A549 treated with Mapracorat at 1 μM for 4 hours (cell line): ENCODE measurements at places on chromosomes 1 and 21. TPM values are rescaled to one million over a fixed set of nuclear protein-coding genes. Genes with fewer than 3 reads are reported as not detected.

The GJA4 gene
- 0.13 TPM in 1 of 5 replicates, not detected in the others for total RNA-seq

The HCRTR1 gene
- not detected in 5 replicates for total RNA-seq

The S100B gene
- total RNA-seq, result not detected in 5 replicates

The SLC25A34 gene
- total RNA-seq, result 0.19 to 0.53 TPM (median 0.30 TPM) in 5 replicates

The OR2T29 gene
- not detected in 5 replicates for total RNA-seq

The AGT gene
- 0.06 to 0.13 TPM (median 0.09 TPM) in 3 of 5 replicates, not detected in the others for total RNA-seq

The HS2ST1 gene
- 9.5 to 12.8 TPM (median 11.4 TPM) in 5 replicates for total RNA-seq

The TACSTD2 gene
- not detected in 5 replicates for total RNA-seq

The PDE4B gene
- 7.0 to 8.5 TPM (median 7.3 TPM) in 5 replicates for total RNA-seq

The TNFRSF25 gene
- total RNA-seq, result 2.3 to 4.9 TPM (median 3.4 TPM) in 5 replicates

The UBE2Q1 gene
- 54.0 to 76.5 TPM (median 64.0 TPM) in 5 replicates for total RNA-seq

The TAF5L gene
- total RNA-seq, result 21.8 to 24.2 TPM (median 22.4 TPM) in 5 replicates

The BCL2L15 gene
- 0.13 to 0.60 TPM (median 0.38 TPM) in 5 replicates for total RNA-seq

The METTL13 gene
- 34.8 to 44.0 TPM (median 42.7 TPM) in 5 replicates for total RNA-seq

The SAMD13 gene
- 0.52 to 0.81 TPM (median 0.54 TPM) in 5 replicates for total RNA-seq

The TMEM59 gene
- total RNA-seq, result 112 to 135 TPM (median 122 TPM) in 5 replicates

The HTR1D gene
- 14.1 to 16.1 TPM (median 14.4 TPM) in 5 replicates for total RNA-seq

The NPR1 gene
- total RNA-seq, result 1.2 to 2.1 TPM (median 1.6 TPM) in 5 replicates

The DPH2 gene
- 35.5 to 40.8 TPM (median 36.0 TPM) in 5 replicates for total RNA-seq

The KCTD3 gene
- total RNA-seq, result 34.4 to 41.2 TPM (median 40.6 TPM) in 5 replicates

The ANKRD65 gene
- 0.07 to 0.19 TPM in 2 of 5 replicates, not detected in the others for total RNA-seq

The AGBL4 gene
- total RNA-seq, result not detected in 5 replicates

The HAO2 gene
- total RNA-seq, result not detected in 5 replicates

The PLEKHN1 gene
- 3.6 to 6.3 TPM (median 5.7 TPM) in 5 replicates for total RNA-seq

The GNG4 gene
- 11.8 to 14.5 TPM (median 13.7 TPM) in 5 replicates for total RNA-seq

The LORICRIN gene
- total RNA-seq, result not detected in 5 replicates

The CHIA gene
- total RNA-seq, result not detected in 5 replicates

The CHODL gene
- total RNA-seq, result not detected in 5 replicates

The TMEM54 gene
- total RNA-seq, result 27.5 to 44.3 TPM (median 42.9 TPM) in 5 replicates

The KCNJ15 gene
- 0.27 to 0.55 TPM (median 0.32 TPM) in 3 of 5 replicates, not detected in the others for total RNA-seq

The KRTAP19-3 gene
- total RNA-seq, result not detected in 5 replicates

The SASS6 gene
- total RNA-seq, result 3.4 to 4.0 TPM (median 3.7 TPM) in 5 replicates

The GTF2B gene
- 23.7 to 28.8 TPM (median 25.4 TPM) in 5 replicates for total RNA-seq

The KIF17 gene
- 1.6 to 2.7 TPM (median 2.1 TPM) in 5 replicates for total RNA-seq

The KPRP gene
- not detected in 5 replicates for total RNA-seq

The C1QC gene
- total RNA-seq, result not detected in 5 replicates

The MPL gene
- 0.23 TPM in 1 of 5 replicates, not detected in the others for total RNA-seq

The SLC30A10 gene
- total RNA-seq, result 0.06 to 0.10 TPM (median 0.09 TPM) in 3 of 5 replicates, not detected in the others

The FAM151A gene
- 0.16 to 0.32 TPM (median 0.17 TPM) in 5 replicates for total RNA-seq

The ARHGEF10L gene
- total RNA-seq, result 5.2 to 7.7 TPM (median 7.0 TPM) in 5 replicates

The EFNA3 gene
- 7.8 to 10.8 TPM (median 10.0 TPM) in 5 replicates for total RNA-seq

The TNFAIP8L2 gene
- not detected in 5 replicates for total RNA-seq

The WDR64 gene
- not detected in 5 replicates for total RNA-seq

The LCE1B gene
- not detected in 5 replicates for total RNA-seq

The LIN28A gene
- not detected in 5 replicates for total RNA-seq

The TNNI3K gene
- total RNA-seq, result 0.22 TPM in 1 of 5 replicates, not detected in the others

The MPZ gene
- total RNA-seq, result 0.09 to 0.43 TPM (median 0.27 TPM) in 4 of 5 replicates, not detected in the other

The ADGRL4 gene
- total RNA-seq, result not detected in 5 replicates

The RPTN gene
- not detected in 5 replicates for total RNA-seq
